Epithelial cell of esophagus (primary cell): ENCODE measurements at places on chromosomes 6 and 20.

GRCh38 chr6:144286503-144287393 is 1.6 kb downstream of the UTRN start:
- DNase-seq, result peak; percentile 74

DNA sequence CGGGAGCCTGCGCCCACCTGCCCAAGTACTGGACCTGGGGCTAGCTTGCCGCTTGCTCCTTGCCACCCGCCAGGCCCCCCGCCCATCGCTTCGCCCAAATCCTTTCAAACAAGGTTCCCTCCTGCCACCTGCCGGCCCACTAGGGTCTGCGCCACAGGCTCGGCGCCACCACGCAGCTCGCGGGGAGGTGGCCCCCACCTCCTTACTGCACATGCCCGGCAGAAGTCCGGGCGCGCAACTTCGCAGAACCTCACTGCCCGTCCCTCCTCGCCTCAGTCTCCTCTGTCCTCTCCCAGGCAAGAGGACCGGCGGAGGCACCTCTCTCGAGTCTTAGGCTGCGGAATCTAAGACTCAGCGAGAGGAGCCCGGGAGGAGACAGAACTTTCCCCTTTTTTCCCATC is 11.2 kb downstream of the GNAS-AS1 start:
- DNase-seq, result no peak

DNA sequence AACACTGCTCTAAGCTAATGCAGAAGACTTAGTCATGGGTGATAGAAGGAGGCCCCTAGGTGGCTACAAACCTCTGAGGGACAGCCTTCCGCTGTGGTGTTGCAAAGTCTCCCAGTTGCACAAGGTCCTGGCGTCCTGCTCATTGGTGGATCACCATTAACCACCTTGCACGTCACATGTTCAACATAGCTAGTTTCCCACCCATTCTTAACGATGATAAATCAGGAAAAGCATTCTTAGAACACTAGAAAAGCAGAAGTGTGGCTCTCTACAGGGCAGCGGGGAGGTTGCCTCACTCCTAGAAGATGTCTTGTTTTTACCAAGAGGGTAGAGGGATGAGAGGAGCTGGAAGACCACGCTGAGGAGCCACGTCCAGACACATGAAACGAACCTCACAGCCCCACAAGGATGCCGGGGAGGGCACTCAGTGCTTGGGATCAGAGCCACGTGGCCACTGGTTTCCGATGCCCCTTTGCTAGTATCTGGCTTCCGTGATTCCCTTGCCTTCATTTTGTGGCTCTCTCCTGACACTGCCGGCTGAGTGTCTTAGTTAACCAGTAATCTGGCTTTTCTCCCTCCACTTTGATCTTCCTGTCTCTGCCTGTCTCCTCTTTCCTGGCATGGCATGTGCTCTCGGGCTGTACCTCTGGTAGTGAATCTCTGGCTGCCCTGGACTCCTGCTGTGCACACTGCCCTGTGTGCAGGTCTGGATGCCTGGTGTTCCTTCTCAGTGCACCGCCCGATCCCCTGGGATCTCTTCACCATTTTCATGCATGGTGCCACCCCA is 91.4 kb upstream of the NEDD9 start:
- no peak for DNase-seq

- DNase-seq, result no peak
Measured at GRCh38 chr20:32780278-32780677, 18.1 kb downstream of the DNMT3B start.

DNA sequence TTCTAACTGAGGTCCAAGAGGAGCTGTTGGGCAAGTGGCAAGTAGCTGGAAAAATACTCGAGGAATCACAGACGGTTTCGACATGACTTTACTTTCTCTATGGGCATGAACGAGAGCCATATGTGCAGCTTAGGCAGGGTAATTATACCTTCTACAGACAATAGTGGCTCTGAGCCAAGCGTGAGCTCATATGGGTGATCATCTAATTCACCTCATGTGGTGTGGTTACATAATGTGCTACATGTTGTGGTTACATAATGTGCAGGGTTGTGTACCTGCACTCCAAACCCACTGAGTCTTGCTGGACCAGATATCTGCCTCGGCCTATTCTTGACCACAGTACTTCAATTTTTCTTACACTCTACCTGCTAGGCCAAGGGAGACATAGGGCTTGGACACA is 771.7 kb upstream of the EYS start:
- peak; percentile 6 for DNase-seq

DNA sequence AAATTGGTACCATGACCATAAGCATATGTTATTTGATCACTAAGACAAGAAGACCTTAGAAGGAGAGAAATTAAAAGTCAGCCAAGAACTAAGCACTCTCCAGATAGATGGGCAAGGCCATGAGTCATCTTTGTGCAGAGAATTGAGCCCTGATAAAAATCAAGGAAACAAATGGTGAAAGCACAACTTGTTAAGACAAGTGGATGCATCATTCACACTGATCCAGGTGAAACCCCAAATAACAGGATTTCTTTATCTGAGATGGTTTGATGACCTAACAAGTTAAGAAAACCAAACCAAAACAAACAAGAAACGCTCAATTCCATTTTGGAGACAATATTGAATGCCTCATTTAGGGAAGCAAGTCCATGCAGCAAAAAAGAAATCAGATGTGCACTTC is 121.6 kb downstream of the ADAT2 start:
- peak; percentile 97 for DNase-seq

DNA sequence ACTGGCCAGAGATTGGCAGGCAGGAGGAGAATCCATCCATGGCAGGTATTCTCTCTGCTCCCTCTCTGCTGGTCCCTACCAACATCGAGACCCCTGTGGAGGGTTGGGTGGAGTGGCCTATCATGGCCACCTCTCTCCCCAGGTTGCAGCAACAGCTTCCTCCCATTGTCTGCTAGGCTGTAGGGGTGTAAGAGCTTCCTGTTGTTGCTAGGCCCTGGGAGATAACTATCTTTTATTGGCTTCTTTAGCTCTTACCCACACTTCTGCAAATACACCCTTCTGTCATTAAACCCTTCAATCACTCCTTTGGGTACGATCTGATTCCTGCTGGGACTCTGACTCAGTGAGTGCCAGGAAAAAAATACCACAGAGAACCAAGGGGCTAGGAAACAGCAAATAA is 66.6 kb upstream of the FAM184A start:
- DNase-seq, result no peak

DNA sequence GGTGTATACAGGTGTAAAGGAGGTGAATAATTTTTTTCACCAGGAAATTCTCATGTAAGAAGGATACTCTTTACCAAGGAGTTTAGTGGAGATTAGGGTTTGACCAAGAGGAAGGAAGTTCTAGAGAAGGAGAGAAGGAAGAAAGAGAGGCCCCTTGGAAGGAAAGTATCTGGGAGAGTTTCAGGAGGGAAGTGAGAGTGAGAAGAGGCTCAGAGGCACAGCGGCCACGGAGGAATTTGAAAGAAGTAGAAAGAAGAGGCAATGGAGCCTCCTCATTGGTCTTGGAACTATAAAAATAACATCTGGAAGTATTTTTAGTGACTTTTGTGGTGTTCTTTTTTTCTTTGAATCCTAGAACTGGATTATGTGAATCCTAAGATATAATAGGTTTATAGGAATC is 50.8 kb upstream of the MCUR1 start:
- DNase-seq, result no peak
